ENCODE measurements at places on chromosomes 5 and 9. TPM values are rescaled to one million over a fixed set of nuclear protein-coding genes. Genes with fewer than 3 reads are reported as not detected.

Gene CRHBP
- total RNA-seq: 1.4 TPM

Gene CD74
- total RNA-seq: 161 TPM

Gene CYSRT1
- 0.42 TPM for total RNA-seq

Gene SLC46A2
- 3.1 TPM for total RNA-seq

All from urinary bladder (tissue), 4 donors.